ENCODE measurements at places on chromosomes 4 and X.

DNA sequence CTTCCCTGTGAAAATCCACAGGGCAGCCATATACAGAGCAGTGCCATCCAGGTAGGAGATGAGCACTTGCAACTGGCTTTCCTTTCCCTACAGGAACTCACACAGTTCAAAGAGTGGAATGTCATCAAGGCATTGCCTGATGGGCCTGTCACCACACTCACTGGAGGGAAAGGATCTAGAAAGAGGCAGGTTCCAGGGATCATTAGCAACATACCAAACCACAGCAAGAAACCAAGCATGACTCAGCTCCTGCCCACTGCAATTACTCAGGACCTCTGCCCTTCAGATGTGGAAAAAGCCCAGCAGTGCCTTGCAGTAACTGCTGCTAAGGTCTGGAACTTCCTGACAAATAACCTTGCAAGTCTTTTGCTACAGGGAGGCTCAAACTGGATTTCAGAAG, 101.2 kb downstream of the ZNF674 start:
- peak; percentile 32 for DNase-seq

DNA sequence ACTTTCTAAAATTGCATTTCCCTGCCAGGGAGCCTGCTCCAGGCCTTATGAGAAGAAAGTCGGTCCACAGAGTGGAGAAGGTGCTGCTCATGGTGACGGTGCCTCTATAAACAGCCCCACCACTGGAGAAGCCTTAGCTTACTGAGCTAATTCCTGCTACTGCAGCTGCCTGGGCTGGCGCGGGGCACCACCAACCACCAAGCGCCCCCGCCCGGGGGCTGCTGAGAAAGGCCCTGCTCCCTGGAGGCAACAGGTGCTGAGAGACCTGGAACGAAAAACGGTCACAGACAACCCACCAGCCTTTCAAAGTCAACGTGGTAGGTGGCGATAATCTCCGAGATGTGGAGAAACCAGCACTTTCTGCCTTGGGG, 2.9 kb downstream of the HCFC1 start:
- DNase-seq: no peak

DNA sequence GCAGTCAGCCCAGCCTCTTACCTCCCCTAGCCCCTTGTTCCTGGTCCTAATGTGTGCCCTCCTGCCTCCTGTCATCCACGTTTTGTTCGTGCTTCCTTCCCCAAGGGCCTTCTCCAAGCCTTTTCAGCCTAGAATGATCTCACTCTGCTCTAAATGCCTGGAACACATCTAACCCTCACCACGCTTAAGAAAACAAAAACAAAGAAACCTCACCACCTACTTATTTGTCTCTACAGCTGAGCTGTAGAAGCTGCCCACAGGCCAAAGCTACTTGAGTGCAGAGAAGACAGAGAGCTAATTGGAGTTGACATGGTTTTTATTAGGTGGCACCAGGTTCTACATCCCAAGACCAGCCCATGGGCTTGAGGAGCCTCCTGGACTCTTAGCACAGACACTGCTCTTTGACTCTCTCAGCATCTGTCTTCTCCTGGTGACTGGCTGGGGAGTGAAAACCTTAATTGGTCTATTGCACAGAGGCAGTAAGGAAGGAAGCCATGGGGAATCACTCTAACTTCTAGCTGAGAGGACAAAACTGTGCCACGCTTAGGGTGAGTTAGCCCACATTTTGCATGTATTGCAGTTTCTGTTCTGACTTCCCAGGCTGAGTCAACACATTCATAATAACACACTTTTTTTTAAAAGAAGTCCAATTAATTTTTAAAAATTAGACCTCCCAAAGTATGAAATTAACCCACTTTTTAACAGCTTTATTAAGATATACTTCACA, 52.3 kb upstream of the PDK3 start:
- DNase-seq: no peak

DNA sequence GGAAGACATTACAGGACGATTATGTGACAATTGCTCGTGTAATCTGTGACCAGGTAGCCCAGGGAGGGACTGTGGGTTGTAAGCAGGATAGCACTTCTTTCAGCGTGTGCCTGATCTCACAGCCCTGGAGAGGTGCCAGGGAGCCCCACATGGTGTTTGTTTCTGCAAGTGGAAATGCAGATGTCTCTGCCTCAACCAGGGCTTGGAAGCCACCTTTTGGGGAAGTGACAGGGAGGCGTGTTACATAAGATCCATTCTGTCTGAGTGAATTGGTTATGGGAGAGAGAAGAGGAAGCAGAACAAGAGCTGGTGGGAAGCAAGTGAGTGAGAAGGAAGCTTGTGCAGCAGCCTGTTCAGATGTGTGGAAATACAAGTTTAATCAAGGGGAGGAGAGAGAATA, 104.5 kb upstream of the GATB start:
- DNase-seq: no peak

- no peak for DNase-seq
These were observed 32.3 kb downstream of the BBS12 start for GRCh38 chr4:122764821-122765215.

DNA sequence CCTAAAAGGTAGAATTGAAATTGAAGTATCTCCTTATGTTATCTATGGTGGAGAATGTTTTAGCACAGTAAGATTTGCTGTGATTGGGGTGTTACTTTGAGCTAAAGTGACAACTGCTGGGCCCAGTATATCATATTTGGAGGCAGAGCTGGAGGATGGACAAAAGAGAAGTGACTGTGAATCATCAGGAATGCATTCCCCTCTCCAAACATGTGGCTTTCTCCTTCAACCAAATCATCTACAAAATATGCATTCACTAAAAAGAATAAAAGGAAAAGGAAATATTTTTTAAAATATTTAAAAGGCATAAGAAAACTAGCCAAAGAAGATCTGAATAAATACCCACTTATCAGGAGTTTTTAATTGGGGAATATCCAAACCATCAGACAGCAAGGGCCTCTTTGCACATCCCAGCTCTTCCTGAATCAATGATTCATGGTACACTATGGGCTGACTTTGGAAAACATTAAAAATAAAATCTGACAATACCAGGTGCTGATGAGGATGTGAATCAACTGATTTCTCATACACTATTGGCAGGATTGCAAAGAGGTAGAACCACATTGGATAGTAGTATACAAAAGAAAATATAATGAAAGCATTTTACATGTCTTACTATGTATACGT, 671.7 kb upstream of the NR3C2 start:
- no peak for DNase-seq

DNA sequence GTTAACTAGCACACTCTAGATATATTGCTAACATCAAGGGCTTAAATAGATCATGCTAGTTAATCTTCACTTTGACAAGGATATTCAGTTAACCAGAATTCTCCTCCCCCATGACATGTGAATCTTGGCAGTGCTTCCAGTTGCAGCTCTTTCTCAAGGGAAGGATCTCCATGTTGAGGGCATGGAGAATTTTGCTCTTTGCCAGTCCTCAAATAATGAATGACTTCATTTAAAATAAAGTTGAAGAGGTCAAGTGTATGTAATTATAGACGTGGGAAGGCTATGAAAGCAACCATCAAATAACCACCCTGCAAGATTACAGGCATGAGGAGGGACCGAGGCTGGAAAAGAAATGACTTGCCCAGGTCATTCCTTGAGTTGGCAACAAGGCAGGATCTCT, 87.3 kb upstream of the CPEB2 start:
- DNase-seq: no peak

DNA sequence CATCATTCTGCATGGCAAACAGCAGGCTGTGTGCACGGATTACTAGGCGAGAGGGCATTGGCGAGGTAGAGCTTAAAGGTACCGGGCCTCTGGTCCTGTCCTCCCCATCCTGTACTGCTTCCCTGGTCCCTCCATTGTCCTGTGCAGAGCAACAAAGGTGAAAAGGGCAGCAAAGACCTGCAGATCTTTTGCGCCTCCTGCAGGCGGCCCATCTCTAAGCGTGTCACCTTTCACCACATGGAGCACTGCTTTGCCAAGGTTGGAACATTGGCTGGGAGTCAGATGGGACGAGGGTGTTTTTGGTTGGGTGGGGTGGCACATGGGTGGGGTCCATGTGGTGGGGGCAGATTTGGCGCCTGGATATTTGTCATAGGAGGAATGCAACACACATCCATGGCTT, 64.7 kb upstream of the UXT start:
- DNase-seq: no peak

DNA sequence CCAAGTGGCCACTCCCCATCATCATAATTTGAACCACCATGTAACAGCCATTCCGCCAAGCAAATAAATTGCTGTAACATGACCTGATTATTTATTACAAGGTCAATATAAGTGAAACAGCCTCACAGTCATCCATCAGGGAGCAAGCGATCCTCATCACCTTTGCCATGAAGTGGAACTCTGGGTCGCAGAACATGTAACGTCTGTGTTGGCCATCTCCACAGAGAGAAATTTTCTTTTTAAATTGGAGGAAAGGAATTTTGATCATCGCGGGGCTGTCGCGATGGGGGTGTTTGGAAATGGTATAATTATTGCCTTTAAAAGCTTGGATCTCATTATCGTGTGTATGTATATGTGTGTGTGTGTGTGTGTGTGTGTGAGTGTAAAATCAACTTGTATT, 90.2 kb downstream of the SHOX start:
- no peak for DNase-seq

GRCh38 chrX:101408532-101408841, 465 bp downstream of the HNRNPH2 start:
- DNase-seq: no peak

DNA sequence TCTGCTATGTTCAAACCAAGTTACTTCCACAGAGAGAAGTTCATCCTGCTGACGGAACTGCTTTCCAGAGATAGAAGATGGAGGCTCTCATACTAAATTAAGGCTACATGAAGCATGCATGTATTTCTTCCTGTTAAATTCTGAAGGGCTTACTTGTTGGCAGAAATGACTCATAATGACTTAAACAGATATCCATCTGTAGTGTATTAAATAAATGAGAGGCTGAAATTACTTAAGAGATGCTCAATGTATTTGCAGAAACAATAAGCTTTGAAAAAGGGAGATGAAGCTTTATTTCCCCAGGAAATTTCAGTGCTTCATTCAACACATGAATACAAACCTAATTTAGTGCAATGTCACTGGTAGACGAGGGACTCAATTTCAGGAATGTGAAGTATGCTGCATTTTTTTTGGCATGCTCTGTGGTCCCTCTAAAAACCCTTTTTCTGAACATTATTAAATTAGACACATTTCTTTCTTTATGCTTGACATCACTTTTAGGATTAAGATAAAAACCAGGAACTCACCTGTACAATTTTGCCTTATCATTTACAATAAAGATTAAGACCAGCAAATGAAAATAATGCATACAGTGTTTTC, 759.1 kb upstream of the POU3F4 start:
- no peak for DNase-seq

- no peak for DNase-seq
These were observed 20.2 kb upstream of the MGST2 start for GRCh38 chr4:139645458-139645857.

DNA sequence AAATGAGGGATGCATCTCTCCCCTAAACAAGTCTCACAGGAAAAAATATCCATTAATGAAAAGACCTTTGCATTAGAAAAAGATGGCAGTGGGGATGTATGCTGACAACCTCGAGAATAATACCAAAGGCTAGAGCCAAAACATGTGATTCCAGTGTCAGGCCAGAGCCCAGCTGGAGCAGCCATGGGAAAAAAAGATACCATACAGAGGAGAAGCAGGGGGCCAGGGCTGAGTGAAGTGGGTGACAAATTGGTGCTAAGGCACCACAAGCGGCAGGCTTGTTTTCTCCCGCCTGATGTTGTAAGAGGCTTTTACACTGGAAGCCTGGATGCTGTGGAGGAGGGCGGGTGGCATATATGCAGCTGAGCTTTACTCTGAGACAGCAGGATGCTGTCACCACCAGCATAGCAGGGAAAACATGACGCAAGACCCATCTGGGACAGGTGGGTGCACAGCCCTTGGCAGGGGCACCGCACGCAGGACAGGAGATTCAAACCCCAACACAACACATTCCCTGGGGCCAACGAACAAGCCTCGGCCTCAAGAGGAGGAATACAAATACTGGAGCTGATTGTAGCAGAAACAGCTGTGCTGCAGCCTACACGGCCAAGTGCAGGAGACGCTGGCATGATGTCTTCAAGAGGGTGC, 91.9 kb downstream of the TSPAN5 start:
- DNase-seq: no peak

- no peak for DNase-seq
These were observed 69.0 kb upstream of the HDAC8 start for GRCh38 chrX:72641611-72642010.

DNA sequence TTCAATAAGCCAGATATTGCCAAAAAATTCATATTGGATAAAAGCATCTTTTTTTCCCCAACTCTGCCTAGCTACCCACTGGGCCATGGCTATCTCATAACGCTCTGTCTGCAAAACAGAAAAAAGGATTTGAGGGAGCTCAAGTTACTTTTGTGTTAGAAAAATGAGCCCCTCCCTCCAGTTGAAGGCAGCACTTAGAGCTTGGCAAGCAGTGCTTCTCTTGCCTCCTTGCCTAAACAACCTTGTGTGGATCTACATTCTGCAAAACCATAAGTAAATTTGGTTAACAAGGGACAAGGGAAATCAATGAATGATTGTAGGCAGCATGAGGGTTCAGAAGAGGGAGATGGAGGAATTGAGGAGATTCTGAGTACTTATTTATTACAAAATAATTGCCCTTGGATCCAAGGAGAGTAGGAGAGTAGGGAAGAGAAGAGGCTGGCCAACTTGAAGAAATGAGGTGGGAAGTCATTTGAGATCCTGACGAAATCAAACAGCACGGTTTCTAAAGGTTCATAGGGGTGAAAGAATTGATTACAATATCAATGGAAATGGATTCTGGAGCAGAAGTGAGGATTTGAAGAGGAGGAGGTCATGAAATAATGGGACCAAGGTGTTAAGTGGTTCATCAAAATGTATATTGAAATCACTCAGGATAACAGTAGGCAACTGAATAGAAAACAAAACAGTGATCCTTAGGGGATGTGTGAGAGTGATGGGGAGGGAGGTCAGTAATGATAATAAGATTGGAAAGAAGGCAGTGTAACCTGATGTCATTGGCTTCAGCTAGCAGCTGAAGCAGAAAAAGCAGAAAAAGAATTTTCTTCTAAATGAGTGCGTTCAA, 434.8 kb upstream of the IGFBP7 start:
- no peak for DNase-seq

DNA sequence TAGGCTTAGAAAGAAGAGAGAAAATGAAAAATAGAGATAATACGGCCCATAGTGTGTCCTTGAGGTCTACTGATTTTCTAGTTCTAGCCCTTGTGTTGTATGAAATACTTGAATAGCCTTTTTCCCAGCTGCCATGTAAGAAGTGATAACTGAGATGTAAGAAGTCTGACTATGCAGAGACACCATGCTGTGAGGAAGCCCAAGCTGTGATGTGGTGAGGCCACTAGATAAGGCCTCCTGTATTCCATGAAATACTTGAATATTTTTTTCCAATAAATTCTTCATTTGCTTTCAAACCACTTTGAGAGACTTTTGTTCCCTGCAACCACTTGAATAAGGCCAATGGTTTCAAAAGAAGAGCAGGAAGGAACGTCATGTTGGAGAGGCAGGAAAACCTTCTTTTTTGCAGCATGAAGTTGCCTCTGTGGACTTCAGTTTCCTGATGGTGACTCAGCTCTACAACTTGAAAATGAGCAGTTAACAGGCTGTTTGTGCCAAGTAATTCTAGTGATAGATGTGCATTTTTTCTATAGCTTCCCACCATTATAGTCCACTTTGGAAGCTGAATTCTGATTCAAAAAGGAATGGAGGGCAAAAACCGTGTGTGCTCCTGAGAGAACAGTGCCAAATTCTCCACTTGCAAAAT, 25.5 kb upstream of the FAM9C start:
- no peak for DNase-seq
